Hindlimb muscle (tissue), 1 donor: ENCODE measurements at places on chromosomes 2 and 18.

- DNase-seq = no peak
These were observed 23.2 kb downstream of the ASB1 start for GRCh38 chr2:238449909-238450417.

GRCh38 chr2:44759823-44760222, 181.7 kb upstream of the SIX3 start:
- DNase-seq = no peak

GRCh38 chr18:49591271-49591670, 29.4 kb downstream of the LIPG start:
- no peak for DNase-seq

- DNase-seq = no peak
These were observed 61.9 kb downstream of the SLC66A2 start for GRCh38 chr18:79889569-79889968.

GRCh38 chr2:134455426-134455825, 201.6 kb downstream of the MGAT5 start:
- no peak for DNase-seq

DNA sequence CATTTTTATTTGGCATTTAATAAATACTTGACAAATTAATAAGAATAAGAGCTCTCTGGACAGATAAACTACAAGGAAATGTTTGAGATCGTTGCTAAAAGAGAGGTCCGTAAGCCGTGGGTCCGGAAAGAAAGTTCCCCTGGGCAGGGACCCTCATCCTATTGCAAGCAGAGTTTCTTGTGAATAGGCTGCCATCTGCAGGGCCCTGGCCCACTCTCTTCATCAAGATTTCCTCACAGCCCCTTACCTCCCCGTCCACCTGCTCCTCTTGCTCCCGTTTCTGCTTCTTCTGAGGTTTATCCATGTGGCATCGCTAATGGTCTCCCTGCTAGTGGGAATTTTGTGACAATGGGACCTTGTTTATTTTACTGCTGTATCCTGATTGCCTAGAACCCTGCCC, 30.1 kb upstream of the MC5R start:
- no peak for DNase-seq

GRCh38 chr2:218264773-218265561, 4.2 kb downstream of the GPBAR1 start:
- no peak for DNase-seq

DNA sequence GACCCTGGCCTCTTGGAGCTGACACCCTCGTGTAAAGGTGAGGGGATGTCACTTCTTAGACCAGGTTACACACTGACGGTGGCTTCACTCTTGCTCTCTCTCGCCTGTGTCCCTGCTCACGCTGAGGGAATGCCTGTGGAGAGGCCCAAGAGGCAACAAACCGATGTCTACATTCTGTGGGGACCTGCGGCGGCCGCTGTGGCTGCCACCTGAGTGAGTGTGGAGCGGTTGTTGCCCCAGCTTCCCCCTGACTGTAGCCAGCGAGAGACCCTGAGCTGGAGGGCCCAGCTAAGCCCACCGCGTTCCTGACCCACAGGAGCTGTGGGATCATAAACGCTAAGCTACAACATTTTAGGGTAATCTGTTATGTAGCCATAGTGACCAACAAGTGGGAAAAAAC, 55.7 kb upstream of the ASAP2 start:
- no peak for DNase-seq

DNA sequence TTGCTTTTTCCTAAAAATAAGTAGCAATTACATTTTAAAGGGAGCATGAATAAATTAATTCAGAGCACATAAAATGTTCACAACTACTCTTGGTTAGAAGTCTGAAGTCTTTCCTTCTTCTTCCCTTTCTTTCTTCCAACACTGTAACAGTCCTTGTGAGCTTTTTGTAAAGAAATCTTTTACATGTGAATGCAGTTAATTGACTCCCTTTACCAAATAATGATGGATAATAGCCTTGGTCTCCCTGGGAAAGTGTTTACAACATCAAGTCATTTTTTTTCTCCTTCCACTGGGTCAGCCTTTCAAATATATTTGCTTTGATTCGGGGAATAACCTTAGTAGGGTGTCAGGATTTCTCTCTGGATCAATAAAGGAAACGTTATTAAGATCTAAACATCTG, 39.1 kb downstream of the CALCRL start:
- no peak for DNase-seq

- DNase-seq = no peak
These were observed 142.4 kb downstream of the SOCS6 start for GRCh38 chr18:70431203-70431624.
